Renal cortical epithelial cell (primary cell): ENCODE measurements at places on chromosomes 3 and 15. TPM values are rescaled to one million over a fixed set of nuclear protein-coding genes. Genes with fewer than 3 reads are reported as not detected.

MYRIP gene
- 0.35 TPM in 1 of 2 replicates, not detected in the other for total RNA-seq

- DNase-seq, result no peak
Measured at GRCh38 chr3:192931825-192932224, 14.2 kb upstream of the MB21D2 start.

WDR72 gene
- 2.3 and 11.8 TPM in 2 replicates for total RNA-seq

DNA sequence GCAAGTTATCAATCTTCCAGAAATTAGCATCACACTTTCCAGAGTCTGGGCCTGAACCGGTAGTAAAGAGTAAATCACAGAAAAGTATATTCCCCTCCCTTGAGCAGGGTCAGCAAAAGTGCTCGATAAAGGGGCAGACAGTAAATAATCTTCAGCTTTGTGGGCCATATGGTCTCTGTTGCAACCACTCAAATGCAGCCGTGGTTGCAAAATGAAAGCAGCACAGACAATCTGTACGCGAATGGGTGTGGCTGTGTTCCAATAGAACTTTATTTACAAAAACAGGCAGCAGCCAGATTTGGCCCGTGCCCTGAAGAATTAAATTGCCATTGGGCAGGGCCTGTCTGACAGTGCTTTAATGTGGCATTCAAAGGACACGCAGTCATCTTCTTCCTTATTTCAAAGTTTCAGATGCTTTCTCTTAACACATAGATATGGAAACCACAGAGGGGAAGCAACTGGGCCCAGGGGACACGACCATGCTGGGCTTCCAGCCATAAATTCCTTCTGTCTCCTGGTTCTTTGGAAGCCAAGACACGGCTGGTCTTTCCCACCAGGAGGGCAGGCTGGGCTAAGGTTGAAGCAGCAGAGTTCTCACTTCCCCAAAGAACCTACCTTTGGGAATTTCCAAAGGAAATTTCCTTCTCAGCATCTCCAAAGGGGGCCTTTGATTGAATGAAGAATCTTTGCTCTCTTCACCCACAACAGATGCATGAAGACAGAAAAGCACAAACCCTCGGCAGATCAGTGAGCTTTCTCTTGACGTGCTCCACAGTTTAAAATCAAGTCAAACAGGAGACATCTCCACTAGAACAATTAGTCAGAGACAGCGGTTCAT lies 489.8 kb upstream of the PROK2 start:
- DNase-seq, result no peak

SI gene
- total RNA-seq, result not detected in 2 replicates
